ENCODE measurements at places on chromosomes 4 and X. TPM values are rescaled to one million over a fixed set of nuclear protein-coding genes. Genes with fewer than 3 reads are reported as not detected.

DNA sequence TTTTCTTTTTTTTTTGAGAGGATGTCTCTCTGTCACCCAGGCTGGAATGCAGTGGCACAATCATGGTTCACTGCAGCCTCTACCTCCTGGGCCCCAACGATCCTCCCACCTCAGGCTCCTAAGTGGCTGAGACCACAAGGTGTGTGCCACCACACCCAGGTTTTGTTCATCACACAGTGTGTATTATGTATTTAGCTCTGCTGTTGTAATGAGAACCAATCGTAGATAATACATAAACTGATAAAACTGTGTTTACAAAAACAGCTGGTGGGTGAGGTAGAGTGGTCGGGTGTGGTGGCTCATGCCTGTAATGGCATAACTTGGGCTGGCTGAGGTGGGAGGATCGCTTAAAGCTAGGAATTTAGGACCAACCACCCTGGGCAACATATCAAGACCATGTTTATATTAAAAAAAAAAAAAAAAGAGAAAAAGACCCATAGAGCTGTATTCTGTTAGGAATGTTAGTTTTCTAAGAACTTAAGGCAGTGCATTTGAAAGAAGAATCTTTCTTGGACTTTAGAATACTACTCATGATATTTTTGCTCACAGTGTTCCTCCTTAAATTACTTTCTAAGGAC, 34.9 kb downstream of the POLR2B start:
- peak; percentile 29 for DNase-seq

DNA sequence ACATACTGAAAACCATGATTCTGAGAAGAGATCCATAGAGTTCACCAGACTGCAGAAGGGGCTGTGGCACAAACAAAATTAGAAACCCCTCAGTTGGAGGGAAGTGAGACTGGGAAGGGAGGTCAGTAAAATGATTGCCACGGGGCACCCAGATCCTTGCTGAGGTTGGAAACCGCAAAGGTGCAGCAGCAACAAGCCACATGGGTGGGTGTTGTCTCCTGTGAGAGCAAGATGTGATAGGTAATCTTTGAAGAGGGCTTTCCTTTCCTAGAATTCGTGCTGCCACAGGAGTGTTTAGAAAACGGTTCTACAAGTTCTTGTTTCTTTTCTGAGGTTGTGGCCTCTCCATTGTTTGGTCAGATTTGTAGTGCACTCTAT, 85.5 kb downstream of the NFKB1 start:
- no peak for DNase-seq

DNA sequence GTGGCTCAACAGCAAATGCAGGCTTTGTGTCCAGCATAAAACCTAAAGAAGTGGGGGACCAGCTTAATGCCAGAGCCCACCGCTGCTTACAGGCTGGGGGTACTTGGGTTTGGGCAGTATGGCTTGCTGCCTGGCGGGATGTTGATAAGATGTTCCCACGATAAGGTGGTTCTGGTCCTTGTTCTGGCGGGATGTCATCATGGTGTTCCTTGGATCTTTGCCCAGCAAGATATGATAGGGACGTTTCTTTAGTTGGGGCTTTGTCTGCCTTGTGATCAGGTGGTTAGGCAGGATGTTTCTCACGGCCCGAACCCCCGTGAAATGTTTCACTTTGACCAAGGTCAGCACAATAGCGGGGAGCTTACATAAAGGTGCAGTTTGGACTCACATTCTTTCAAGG, 35.3 kb downstream of the PNPLA4 start:
- no peak for DNase-seq

- peak; percentile 49 for DNase-seq
Measured at GRCh38 chr4:25760518-25761157, 102.2 kb downstream of the SEL1L3 start.

The IGSF1 gene
- polyA plus RNA-seq = not detected

The ARMCX1 gene
- polyA plus RNA-seq = 13.6 TPM

The GAGE2A gene
- not detected for polyA plus RNA-seq

The KLHL34 gene
- polyA plus RNA-seq = not detected
